ENCODE measurements at places on chromosomes 12 and 14.

DNA sequence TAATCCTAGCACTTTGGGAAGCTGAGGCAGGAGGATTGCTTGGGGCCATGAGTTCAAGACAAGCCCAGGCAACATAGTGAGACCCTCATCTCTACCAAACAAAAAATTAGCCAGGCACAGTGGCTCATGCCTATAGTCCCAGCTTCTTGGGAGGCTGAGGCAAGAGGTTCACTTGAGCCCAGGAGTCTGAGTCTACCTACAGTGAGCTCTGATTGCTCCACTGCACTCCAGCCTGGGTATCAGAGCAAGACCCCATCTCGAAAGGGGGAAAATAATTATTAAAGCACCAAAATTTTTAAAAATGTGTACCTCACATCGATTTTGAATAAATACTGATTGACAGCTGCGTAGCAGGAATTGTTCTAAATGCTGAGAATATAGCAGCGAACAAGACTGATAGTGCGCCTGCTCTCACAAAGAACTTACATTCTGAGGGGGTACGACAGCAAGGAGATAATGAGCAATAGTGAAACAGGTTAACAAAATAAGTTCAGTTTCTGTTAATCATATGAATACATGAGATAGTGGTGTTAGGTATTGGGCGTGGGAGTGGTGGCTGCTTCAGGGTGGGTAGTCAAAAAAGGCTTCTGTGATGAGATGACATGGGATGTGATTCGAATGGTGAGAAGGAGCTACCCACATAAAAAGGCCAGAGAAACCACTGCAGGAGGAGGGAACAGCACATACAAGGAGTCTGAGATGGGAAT lies 19.6 kb downstream of the HCFC2 start:
- no peak for DNase-seq

DNA sequence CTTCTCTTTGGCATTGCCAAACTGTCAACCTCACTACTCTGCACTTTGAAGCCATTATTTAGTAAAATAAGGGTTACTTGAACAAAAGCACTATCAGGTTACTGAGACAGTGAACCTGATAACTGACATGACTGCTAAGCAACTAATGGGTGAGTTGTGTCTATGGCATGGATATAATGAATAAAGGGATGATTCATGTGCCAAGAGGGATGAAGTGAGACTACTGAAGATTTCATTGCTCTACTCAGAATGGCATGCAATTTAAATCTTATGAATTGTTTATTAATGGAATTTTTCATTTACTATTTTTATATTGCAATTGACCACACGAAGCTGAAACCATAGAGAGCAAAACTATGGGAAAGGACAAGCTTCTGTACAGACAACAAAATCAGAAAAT lies 74.4 kb downstream of the CEP128 start:
- no peak for DNase-seq

DNA sequence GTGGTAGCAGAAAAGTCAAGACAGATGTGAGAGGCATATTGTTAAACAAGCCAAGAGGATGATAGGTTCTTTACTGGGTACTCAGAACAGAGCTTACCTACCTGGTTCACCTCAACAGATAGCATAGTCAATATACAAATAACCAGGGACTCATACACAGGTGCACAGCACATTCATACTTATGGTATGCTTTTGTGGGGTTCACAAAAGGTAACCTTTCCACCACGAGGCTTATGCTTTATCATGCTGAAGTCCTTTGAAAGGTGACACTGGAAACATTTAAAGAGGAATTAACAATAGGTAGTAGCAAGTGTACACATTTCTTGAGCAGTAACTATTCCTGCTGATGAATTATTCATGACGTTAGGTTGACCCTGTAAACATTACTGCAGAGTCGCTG lies 42.2 kb upstream of the MBIP start:
- no peak for DNase-seq

DNA sequence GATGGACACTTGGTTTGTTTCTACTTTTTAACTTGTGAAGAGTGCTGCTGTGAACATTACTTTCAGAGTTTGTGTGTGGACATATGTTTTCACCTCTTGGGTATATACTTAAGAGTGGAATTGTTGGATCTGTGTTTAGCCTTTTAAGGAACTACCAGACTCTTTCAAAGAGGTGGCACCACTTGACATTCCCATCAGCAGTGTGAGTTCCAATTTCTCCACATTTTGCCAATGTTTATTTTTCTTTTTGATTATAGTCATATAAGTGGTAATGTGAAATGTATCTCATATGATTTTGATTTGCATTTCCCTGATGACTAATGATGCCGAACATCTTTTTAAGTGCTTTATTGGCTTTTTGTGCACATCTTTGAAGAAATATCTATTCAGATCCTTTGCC lies 44.8 kb downstream of the ARHGAP5 start:
- DNase-seq = no peak

GRCh38 chr12:71045781-71046180 lies 112.0 kb downstream of the TSPAN8 start:
- DNase-seq = no peak

DNA sequence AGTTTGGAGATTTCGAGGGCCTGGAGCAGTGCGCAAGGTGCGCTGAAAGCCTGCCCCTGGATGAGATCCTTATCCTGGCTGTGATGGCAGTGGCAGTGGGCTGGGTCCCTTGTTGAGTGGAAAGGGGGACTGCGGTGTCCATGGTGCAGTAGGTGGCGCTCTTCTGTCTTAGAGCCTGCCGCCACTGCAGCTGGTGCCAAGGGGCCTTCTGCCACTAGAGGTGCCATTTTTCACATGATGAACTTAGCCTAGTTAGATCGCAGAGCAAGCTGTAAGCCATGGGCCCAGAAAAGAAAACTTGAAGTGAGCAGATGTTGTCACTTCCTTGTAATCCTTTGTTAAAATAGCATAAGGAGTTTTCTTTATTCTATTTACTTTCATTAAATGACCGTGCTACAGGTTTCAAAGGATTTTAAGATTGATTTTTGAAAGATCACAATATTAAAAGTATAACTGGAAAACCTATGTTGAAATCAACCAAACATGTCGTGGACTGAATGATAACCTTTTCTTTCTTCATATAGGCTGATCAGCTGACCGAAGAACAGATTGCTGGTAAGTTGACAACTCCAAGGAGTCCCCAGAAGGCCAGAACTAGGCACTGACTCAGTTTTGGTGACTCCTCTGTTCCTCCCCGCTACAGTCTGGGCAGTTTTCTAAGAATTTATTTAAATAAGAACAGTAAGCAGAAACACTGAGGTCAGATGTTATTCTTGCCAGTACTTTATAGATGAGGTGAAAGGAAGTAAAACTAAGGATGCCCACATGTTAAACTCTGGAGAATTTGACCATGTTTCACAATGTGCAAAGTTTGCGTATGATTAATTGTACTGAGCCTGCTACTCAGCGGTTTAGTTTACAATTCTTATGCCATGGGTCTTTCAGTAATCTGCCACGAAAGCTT lies 3.0 kb downstream of the CALM1 start:
- DNase-seq = peak; percentile 94

All from head of caudate nucleus (tissue), 42 donors.